ENCODE measurements at places on chromosomes 11 and 22. TPM values are rescaled to one million over a fixed set of nuclear protein-coding genes. Genes with fewer than 3 reads are reported as not detected.
A peak's percentile ranks its signal among the peaks of the same experiment; 100 is the strongest.

GRCh38 chr22:42780070-42780540, 59.4 kb upstream of the A4GALT start:
- DNase-seq = no peak

DNA sequence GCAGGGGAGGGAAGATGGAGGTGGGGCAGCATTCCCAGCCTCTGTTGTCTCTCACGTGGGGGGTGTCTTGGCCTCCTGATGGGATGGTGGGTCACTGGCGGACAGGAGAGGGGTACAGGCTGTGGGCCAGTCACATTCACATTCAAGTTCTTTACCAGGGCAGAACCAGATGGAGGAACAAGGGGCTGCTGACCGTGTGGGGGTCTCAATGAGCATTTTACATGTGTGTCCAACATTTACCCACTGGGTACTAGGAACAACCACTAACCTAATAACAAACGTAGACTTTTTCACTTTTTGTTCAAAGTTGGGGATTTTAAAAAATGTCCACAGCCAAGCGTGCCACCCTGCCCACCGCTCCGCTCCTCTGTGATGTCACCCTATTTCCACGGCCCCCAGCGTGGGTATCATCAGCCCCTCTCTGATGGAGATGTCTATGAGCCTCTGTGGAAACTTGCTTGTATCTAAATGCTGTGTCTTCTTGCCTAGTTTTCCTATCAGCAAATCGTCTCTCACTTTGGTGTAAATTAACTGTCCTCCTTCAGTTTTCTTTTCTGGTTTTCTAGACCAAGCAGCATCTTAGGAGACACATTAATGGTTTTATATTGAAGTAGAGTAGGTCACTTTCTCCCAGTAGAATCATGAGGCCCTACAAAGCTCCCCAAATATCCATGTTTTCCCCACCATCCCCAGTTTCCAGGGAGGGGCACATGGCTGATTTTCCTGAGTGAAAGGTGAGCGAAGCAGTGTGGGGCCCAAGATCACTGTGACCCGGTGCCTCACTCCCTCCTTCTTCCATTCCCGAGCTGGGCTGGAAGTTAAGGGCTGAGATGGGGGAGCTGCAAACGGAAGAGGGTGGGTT, 936.7 kb downstream of the BRD1 start:
- DNase-seq = no peak

- no peak for DNase-seq
Observed at GRCh38 chr22:47174096-47174495, 411.6 kb downstream of the TBC1D22A start.

MS4A12 gene
- not detected for total RNA-seq

GRCh38 chr11:5528495-5528894, 12.0 kb upstream of the UBQLNL start:
- no peak for DNase-seq

DNA sequence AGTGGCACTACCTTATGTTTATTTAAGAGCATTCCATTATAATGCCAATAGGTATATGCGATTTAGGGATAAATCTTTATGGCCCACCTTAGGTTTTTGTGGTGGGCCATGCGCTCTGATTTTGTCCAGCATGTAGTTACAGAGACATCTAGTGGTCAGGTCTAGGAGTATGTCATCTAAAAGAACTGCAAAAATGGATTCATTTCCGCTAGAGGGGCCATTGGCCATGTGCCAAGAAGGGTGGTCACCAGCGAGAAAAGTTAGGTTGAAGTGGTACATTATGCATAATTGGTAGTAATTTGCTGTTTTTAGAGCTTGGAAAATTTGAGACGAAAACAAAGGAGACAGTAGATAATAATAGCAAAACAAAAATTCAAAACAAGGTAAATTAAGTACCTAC, 27.7 kb downstream of the LRRC4C start:
- no peak for DNase-seq

CRYBA4 gene
- total RNA-seq = not detected

- no peak for DNase-seq
Observed at GRCh38 chr11:13160346-13160745, 117.2 kb upstream of the BMAL1 start.

- DNase-seq = no peak
Observed at GRCh38 chr11:131595797-131596196, 225.4 kb downstream of the NTM start.

- DNase-seq = peak; percentile 71
Observed at GRCh38 chr22:23066200-23067022, 3.9 kb upstream of the GNAZ start.

GRCh38 chr11:6431861-6432260, 8.9 kb downstream of the HPX start:
- no peak for DNase-seq

- no peak for DNase-seq
Observed at GRCh38 chr11:100119176-100119575, 567.9 kb upstream of the ARHGAP42 start.

Data from cardiac septum (tissue), 1 donor.